ENCODE measurements at places on chromosomes 4 and X. TPM values are rescaled to one million over a fixed set of nuclear protein-coding genes. Genes with fewer than 3 reads are reported as not detected.

- DNase-seq = no peak
- no peaks in the 10 kb centered on the region for H3K27me3 ChIP-seq
- no peaks in the 10 kb centered on the region for H3K36me3 ChIP-seq
Measured at GRCh38 chrX:121641560-121641959, 594.1 kb downstream of the GLUD2 start.

GRCh38 chr4:147550626-147551246, 66.5 kb upstream of the TMEM184C start:
- H3K4me1 ChIP-seq = no peaks in the 10 kb centered on the region
- H3K4me3 ChIP-seq = no peak overlapping the region
- H3K27ac ChIP-seq = no peak overlapping the region
- H3K27me3 ChIP-seq = no peaks in the 10 kb centered on the region
- no peaks in the 10 kb centered on the region for H3K36me3 ChIP-seq

DNA sequence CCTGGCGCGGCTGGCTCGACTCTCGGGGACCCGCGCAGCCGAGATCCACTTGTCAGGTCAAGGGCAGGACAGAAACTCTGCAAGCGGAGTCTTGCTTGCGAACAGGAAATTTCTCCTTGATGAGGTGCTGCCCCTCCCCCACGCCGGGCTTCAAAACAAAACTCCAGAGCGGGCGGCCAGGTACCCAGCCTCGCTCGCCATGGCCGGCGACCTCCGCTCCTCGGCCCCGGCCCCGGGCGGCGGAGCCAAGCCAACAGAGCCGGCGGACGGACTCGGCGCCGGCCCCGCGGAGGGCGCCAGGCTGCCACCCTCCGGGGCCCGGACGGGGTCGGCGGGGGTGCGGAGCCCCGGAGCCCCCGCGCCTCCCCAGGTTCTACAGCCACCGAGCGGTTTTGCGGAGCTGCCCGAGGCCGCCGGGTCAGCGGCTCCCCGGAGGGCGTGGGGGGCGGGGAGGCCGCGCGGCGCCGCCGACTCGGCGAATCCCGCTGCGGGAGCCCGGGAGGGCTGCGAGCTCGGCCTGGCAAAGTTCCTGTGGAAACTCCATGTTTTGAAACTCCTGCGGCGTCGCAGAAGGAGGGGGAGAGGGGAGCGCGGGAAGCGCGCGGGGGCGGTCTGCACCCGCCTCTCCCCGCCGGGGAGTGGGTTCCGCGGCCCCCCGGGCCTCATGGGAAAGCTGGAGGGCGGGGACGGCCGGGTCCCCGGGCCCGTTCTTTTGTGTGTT, 11.7 kb upstream of the BCOR start:
- no peak for DNase-seq
- H3K4me3 ChIP-seq = peak overlapping the region; percentile 60
- no peaks in the 10 kb centered on the region for H3K4me1 ChIP-seq
- peak overlapping the region; percentile 75 for H3K27ac ChIP-seq

DNA sequence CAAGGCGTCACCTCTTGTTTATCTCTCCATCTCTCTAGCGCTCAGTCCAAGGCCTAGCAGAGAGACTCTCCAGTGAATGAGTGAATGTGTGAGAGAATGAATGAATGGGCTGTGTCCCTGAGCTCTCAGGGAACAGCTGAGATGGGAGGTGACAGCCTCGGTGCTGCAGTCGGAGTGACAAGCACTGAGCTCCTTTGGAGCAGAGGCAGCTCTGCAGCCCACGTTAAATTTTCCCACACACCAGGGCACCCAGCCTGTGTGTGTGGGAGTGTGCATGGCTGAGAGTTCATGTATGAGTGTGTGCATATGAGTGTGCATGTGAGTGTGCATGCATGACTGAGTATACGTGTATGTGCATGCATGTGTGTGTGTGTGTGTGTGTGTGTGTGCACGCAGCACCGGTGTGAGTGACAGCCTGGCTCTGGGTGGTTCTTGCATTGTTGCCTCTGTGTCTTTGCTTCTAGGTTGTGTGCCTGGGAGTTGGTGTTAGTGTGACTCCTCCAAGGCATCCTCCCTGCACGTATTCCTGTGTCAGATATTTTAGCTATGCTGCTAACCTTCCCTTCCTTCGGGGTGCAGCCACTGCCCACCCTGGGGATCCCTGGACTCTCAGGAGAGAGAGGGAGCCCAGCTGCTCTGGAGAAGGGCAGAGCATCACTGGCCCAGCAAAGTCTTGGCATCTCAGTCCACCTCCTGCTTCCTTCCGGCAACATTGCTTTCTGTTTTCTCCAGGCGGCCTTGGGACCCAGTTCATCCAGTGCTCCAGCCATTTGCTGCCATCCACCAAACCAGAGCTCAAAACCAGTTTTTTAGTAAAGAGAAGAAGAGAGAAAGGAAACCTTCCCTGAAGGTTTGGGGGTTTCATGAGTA, 98.6 kb downstream of the PPP2R2C start:
- H3K27me3 ChIP-seq = no peaks in the 10 kb centered on the region
- H3K4me1 ChIP-seq = no peaks in the 10 kb centered on the region
- no peaks in the 10 kb centered on the region for H3K36me3 ChIP-seq
- H3K27ac ChIP-seq = no peak overlapping the region

- H3K36me3 ChIP-seq = no peaks in the 10 kb centered on the region
- no peak for DNase-seq
- no peaks in the 10 kb centered on the region for H3K4me1 ChIP-seq
- no peak overlapping the region for H3K27ac ChIP-seq
- no peak overlapping the region for H3K4me3 ChIP-seq
Measured at GRCh38 chrX:19557822-19558221, 42.5 kb upstream of the MAP3K15 start.

DNA sequence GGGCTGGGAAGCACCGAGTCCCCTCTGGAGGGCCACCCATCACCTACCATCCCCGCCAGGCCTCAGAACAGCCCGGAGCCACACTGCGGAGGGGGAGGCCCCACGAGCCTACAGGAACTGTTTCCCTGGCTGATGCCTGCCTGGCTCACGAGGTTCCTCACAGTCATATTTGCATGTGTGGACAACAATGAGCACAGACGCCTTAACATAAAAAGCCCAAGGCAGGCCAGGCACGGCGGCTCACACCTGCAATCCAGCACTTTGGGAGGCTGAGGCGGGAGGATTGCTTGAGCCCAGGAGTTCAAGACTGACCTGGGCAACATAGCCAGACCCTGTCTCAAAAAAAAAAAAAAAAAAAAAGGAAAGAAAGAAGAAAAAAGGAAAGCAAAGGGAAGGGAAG, 125.9 kb downstream of the FAM53A start:
- H3K4me1 ChIP-seq = no peaks in the 10 kb centered on the region
- no peak overlapping the region for H3K27ac ChIP-seq
- H3K36me3 ChIP-seq = no peaks in the 10 kb centered on the region
- H3K27me3 ChIP-seq = no peaks in the 10 kb centered on the region
- no peak overlapping the region for H3K4me3 ChIP-seq

DNA sequence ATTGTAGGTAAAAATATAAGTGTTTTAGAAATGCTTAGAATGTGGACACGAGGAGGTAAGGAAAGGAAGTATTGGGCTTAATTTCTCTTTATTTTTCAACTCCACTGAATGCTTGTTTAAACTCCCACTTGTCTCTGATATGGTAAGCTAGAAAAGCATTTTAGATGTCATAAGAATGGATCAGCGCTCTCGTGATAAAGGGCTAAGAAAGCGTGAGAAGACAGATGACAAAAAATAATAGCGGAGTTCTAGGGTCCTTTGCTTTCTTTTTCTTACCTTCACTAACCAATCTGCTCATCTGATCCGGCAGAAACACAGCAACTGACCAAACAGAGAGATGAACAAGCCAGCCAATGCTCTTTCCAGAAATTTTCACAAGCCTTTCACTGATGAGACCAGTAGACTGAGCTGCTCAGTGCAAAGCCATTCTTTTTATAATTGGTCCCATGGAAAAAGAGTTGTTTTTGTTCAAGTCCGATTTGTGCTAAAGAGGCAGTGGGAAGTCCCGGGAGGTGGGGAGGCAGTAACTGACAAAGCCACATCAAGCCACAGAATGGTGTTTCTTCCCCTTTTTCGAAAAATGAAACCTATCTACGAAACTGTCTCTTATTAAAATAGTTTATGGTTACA, at the start of gene TASL:
TASL (minus strand) TSS at position 405 of the 630 bp plus-strand sequence. CDS start 17,411 bp downstream, outside the sequence.
- peak within 1 kb of the TSS; percentile 33 for H3K27ac ChIP-seq
- peak; percentile 69 for DNase-seq
- no peak within 1 kb of the TSS for H3K4me3 ChIP-seq
- H3K4me1 ChIP-seq = no peaks in the 10 kb centered on the region
- no peaks in the 10 kb centered on the region for H3K27me3 ChIP-seq

SLC10A3 gene
- 19.8 TPM for total RNA-seq

GRCh38 chrX:16671005-16671404, 21.0 kb downstream of the S100G start:
- no peaks in the 10 kb centered on the region for H3K4me1 ChIP-seq
- no peaks in the 10 kb centered on the region for H3K36me3 ChIP-seq
- no peak overlapping the region for H3K27ac ChIP-seq
- no peaks in the 10 kb centered on the region for H3K27me3 ChIP-seq
- DNase-seq = no peak
- no peak overlapping the region for H3K4me3 ChIP-seq

GRCh38 chrX:12898073-12898472, 8.3 kb upstream of the TLR8 start:
- H3K27me3 ChIP-seq = no peaks in the 10 kb centered on the region
- no peak overlapping the region for H3K27ac ChIP-seq
- no peak overlapping the region for H3K4me3 ChIP-seq
- no peaks in the 10 kb centered on the region for H3K36me3 ChIP-seq
- DNase-seq = no peak

DNA sequence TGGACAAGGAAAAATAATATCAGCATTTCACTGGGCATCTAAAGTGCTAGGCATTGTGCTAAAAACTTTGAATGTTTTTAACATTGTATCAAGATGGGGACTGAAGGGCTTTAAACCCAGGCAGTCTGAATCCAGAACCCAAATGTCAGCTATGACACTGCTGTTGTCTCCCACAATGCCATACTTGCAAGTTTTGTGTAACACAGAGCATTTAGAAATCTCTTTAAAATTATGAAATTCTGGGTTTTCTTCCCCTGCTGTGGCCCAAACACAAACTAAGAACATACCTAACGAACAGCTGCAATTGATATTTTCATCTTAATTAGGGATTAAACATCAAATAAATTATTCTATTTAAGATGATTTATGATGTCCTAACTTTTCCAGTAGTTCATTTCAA, 66.8 kb upstream of the LSM6 start:
- no peak for DNase-seq
- no peak overlapping the region for H3K4me3 ChIP-seq
- H3K36me3 ChIP-seq = no peaks in the 10 kb centered on the region
- no peaks in the 10 kb centered on the region for H3K4me1 ChIP-seq
- H3K27ac ChIP-seq = no peak overlapping the region
- H3K27me3 ChIP-seq = no peaks in the 10 kb centered on the region

GRCh38 chr4:167111622-167112021, 122.7 kb downstream of the SPOCK3 start:
- no peaks in the 10 kb centered on the region for H3K4me1 ChIP-seq
- no peak for DNase-seq
- H3K27ac ChIP-seq = no peak overlapping the region
- H3K4me3 ChIP-seq = no peak overlapping the region
- H3K27me3 ChIP-seq = no peaks in the 10 kb centered on the region

DNA sequence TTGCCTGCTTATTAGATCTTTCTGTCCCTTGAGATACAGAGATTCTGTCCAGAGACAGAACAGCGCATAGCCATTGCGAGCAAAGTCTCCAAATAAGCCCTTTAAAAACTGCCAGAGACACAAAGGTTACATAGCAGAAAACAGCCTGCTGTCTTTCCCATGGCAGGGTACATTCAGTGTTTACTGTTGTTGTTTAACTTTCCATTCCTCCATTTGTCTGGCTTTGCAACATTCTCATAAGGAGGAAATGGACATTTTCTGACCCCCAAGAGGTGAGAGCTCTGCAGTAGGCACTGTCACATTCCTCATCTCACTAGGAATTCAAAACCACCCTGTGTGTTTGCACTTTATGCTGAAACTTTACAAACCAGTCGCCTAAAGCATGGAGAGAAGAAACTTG, 48.3 kb downstream of the PDE5A start:
- H3K4me1 ChIP-seq = no peaks in the 10 kb centered on the region
- H3K36me3 ChIP-seq = no peaks in the 10 kb centered on the region
- H3K27me3 ChIP-seq = no peaks in the 10 kb centered on the region
- no peak overlapping the region for H3K27ac ChIP-seq
- H3K4me3 ChIP-seq = no peak overlapping the region
- no peak for DNase-seq

DNA sequence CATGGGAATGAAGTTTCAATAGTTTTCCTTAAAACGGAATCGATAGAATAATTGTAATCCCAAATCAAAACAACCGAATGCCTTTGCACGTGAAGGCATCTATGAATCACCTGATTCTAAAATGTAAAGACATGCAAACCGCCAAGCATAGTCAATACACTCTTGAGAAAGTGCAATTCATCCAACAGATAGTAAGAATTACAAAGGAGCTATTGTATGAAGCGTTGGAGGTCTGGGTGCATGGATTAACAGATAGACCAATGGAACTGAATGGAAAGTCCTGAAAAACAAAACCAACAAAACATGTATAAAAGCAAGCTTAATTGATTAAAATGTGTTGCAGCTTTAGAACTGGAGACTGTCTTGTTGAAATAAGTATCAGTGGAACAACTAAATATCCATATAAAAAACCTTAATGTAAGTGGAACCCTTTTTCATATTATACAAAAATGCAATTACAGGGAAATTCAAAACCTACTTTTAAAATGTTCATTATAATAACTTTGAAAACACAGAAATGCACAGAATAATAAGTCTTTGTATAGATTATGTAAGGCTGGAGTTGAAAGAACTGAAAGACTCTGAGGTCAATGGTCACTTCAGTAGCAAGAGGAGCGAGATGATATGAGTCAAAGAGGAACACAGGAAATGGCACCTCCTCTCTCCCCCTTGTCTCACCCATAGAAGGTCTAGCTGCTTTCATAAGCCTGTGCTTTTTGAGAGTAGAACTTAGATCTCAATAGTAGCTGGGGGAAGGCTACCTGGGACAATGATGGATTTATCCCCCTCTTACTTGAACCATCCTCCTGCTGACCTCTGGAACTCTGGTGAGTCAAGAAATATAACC, 20.1 kb downstream of the MAGEC2 start:
- no peaks in the 10 kb centered on the region for H3K4me1 ChIP-seq
- H3K27me3 ChIP-seq = no peaks in the 10 kb centered on the region
- no peak for DNase-seq
- no peak overlapping the region for H3K27ac ChIP-seq

ARHGEF6 gene
- total RNA-seq = 3.8 TPM

IL1RAPL1 gene
- not detected for total RNA-seq

DNA sequence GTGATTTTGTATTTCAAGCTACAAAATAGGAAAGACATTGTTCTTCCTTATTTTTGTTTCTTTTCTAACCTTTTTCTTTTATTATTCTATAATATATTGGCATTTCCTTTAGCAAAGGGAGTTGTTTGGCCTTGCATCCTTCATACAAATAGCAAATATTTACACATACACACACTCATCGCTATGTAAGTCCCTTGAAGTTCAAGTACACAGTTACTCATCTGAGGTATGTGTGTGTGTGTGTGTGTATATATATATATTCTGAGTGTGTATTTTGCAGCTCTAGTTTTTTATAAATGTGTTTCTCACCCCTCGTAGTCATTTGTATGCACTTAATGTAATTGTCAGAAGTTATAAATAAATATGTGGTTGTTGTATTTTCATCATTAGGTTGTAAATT, 724.8 kb upstream of the MAGEB2 start:
- H3K36me3 ChIP-seq = no peaks in the 10 kb centered on the region
- DNase-seq = no peak
- no peak overlapping the region for H3K27ac ChIP-seq
- H3K4me1 ChIP-seq = no peaks in the 10 kb centered on the region
- no peaks in the 10 kb centered on the region for H3K27me3 ChIP-seq
- H3K4me3 ChIP-seq = no peak overlapping the region

Measured in Peyer's patch (tissue), 4 donors.